ENCODE measurements at places on chromosomes 16 and 17. TPM values are rescaled to one million over a fixed set of nuclear protein-coding genes. Genes with fewer than 3 reads are reported as not detected.
A peak's percentile ranks its signal among the peaks of the same experiment; 100 is the strongest.

GRCh38 chr16:66070140-66070917 is 296.2 kb upstream of the CDH5 start:
- DNase-seq: peak; percentile 66

DNA sequence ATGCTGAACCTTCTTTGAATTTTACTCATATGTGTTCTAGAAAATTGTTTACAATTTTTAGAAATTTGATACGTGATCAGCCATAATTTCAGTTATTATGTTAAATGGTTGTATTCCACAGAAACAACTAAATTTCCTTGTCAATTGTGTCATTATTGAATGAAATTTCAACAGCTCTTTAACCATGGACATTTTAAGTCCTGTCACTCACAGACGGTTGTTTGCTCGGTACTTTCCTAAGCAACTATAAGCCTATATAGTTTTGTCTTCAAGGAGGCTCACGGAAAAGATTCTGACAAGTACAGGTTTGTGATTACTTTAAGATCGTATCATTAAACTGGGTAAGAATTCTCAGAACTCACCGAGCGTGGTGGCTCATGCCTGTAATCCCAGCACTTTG is 31.8 kb downstream of the SLC39A11 start:
- no peak for DNase-seq

- DNase-seq: no peak
These were observed 11.6 kb upstream of the MPHOSPH6 start for GRCh38 chr16:82181461-82182185.

GRCh38 chr16:24717411-24717810 is 12.0 kb upstream of the TNRC6A start:
- no peak for DNase-seq

DNA sequence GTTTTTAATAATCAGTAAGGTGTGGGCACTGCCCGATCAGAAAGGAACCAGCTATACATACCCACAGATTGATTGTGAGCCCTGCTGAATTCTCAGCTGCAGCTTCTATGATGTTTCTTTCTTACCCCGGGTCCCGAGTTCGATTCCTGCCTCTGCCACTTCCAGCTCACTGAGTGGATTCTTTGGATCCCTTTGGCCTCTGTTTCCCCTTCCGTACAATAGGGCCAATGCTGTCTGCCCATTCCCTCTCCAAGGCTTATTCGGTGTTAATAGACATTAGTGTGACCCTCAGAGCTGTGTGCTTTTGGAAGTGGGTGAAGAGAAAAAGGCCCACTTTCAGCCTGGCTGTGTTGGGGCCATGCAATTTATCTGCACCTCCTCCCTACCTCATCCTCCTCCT is 115.8 kb downstream of the IRX5 start:
- no peak for DNase-seq

GRCh38 chr17:15966879-15967248 is 21.9 kb downstream of the ADORA2B start:
- peak; percentile 89 for DNase-seq

DNA sequence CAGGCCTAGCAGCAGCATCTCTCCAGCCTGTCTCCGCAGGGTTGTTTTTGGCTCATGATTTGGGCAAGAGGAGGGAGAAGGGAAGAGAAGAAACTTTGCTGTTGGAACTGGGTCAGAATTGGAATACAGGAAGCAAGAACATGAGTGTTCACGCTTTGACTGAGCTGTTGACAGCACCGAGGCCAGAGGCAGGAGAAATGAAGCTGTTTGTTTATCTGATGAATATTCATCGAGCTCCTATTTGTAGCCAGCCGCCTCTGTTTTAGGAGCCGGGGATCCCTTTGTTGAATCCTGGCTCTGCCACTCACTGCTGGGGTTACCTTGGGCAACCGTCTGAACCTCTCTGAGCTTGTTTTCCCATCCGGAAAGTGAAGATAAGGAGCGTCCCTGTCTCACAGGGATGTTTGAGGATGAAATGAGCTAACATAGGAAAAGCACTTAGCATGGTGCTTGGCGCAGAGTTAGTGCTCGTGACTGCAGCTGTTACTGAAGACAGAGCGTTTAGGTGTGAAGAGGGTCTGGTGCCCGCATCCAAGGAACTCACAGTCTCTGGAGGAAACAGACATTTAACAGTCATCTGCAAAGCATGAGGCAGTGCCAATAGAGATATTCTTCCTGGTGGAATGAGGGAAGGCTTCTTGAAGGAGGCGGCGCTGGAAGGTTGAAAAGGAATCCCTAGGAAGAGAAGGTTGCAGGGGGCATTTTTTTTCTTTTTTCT is 29.2 kb downstream of the RAP1GAP2 start:
- no peak for DNase-seq

- DNase-seq: peak; percentile 77
These were observed 50.0 kb upstream of the STH start for GRCh38 chr17:45948881-45949624.

GRCh38 chr17:30495586-30495985 is 18.4 kb downstream of the GOSR1 start:
- no peak for DNase-seq

DNA sequence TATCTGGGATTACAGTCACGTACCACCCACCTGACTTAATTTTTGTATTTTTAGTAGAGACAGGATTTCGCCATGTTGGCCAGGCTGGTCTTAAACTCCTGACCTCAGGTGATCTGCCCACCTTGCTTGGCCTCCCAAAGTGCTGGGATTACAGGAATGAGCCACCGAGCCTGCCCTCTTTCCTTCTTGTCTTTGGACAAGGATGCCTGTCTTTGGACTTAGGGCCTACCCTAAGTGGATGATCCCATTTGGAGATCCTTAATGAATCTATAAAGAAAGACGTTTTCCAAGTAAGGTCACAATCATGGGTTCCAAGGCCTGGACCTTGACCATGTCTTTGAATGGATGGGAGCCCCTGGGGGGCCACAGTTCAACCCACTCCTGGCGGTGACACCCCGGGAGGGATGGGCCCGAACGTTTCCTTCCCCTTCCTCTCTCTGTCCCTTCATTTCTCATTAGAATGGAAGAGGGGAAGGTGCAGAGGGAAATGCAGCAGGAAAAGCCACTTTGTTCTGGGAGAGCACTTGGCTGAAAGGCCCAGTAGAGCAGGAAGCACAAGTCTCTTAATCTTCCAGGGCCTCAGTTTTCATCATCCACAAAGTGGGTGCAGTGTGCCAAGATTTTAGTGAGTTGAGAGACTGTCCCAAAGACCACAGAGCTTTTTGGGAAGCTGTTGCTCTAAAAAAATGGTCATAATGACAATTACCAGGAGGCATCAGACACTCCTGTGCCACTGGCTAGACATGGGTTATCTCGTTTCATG is 353.3 kb downstream of the SEC14L1 start:
- peak; percentile 17 for DNase-seq

DNA sequence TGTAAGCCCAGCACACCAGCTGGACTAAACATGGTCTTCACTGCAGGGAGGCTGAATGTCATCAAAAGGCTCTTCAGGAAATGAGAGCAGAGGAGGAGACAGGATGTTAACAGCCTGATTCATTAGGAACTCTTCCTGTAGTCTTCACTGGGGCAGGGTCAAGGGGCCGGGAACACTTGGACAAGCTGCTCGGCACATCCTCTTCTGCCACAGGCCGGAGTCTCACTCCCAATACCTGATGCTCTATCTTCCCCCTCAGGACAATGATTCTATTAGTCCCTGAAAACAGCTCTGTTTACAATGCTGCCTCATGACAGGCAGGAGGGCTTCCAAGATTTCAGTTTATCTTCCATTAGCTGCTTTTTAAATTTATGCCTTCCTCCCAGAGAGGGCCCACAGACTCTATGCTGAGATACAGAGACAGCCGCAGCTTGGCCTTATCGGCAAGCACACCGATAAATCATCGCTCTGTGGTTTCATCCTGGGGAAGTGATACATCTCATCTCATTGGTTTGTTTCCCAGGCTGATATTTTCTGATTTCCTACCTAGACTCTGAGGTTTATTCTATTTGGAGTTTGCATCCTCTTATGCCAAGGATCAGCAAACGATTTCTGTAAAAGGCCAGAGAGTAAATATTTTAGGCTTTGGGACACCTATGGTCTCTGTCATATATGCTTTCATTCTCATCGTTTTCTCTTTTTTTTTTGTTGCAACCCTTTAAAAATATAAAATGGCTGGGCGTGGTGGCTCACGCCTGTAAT is 214.0 kb upstream of the ASIC2 start:
- DNase-seq: no peak

GRCh38 chr17:50141745-50142110 is 8.7 kb downstream of the PPP1R9B start:
- no peak for DNase-seq

DNA sequence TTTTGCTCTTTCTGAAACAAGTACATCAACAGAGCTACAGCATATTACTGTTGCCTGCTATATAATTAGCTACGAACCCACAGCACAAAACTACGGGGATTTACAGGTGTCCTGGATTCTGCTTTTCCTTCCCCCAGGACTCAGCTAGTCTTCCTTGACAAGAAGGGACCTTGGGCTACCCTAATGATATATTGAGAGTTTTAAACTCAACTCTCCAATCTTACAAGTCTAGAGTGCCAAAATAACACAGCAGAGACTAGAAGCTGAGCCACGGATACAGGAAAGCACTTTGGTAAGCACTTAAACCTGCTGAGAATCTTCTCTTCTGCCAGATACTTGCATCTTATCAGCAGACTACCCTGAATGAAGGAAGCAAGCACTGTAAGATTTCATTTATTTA is 161.4 kb upstream of the C17orf78 start:
- no peak for DNase-seq

DNA sequence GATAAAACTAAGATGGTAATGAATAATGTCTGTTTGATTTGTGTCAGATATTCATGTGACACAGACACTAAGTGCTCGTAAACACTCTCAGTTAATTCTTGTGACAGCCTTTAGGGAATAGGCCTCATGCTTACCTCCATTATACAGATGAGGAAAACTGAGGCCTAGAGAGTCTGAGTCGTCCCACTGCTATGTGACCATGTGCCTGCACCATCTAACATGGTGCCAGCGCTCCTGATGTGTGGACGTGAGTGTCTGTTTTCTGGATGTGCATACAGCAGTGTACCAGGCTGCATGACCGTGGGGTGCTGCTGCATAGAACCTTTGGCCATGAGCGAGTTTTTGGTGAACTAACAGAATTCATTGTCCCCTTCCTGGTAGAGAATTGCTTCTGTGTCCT is 61.8 kb downstream of the MPRIP start:
- no peak for DNase-seq

DNA sequence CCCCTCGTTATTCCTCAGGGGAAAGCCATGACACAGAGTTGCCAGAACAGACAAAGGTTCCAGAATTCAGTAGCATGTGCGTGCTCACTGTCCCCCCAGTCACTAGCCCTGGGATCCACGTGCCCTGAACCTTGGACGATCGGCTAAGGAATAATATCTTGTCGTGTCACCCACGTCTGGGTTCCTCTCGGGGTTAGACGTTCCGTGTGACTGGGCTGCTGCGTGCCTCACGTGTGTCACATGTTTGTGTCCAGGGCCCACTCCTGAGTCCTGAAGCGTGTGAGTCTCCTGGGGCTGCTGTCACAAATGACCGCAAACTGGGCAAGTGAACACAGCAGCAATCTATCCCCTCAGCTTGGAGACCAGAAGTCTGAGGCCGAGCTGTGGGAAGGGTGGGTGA is 12.4 kb upstream of the ZNF469 start:
- DNase-seq: no peak

Gene HYDIN
- 0.67 TPM for total RNA-seq

DNA sequence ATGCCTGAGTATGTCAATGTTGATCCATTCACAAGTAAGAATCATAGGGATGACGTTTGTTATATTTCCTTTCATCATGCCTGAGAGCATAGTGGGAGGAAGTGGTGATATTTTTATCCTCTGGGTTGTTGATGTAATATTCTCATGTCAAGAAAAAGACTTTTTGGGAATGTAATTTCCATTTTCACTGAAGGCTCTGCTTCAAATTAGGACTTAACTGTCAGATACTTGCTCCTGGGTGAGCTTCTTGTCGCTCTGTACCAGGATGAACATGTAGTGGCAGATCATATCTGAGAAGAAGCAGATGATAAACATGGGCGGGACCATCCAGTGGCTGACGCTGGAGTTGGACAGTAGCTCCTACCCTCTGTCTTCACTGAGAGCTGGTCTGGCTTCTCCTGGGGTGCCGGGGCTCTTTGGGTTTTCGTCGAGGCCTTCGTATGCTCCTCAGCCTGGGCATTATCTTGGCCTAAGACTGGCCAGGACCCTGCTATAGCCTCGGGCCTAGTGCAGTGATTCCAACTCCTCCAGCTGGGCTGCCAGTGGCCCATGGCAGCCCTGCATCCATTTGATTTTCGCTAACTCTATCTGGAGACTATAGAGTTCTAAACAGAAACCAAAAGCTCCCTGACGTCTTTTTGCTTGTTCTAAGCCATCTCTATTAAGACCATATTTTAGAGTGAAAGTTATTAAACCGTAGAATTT is 19.7 kb downstream of the CYB5B start:
- DNase-seq: no peak

Gene EPN3
- 40.1 TPM for total RNA-seq

DNA sequence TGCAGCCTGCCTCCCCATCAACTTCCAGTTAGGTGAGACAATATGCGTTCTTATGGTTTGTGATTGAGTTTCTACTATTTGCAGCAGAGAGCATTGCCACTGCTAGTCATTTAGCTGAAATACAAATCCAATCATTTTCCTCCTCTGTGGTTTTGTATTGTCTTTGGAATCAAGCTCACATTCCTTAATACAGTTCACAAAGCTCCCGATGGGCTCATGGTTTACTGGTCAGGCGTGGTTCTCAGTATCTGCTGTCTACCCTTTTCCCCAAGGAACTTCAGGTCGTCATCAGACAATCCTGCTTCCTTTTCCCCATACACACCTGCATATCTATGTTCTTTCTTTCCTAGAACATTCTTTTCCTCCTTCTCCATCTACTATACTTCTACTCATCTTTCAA is 69.6 kb upstream of the GAS7 start:
- no peak for DNase-seq

GRCh38 chr16:88306411-88306810 is 76.3 kb upstream of the ZNF469 start:
- DNase-seq: no peak

GRCh38 chr17:67718325-67718941 is 697 bp downstream of the NOL11 start:
- DNase-seq: peak; percentile 11

- DNase-seq: no peak
These were observed 311.0 kb upstream of the TNRC6C start for GRCh38 chr17:77647531-77647930.

- no peak for DNase-seq
These were observed at the start of gene CARD14 for GRCh38 chr17:80169784-80170500. Gene CARD14, plus strand, starts transcription at chr17:80170030. Its CDS starts 11,409 bp downstream, at chr17:80181439.

- no peak for DNase-seq
These were observed 196.0 kb downstream of the RAB11FIP4 start for GRCh38 chr17:31587462-31587861.

Gene PRR29
- not detected for total RNA-seq

Gene NAT9
- 30.7 TPM for total RNA-seq

GRCh38 chr16:69768666-69769065 is 6.5 kb downstream of the WWP2 start:
- no peak for DNase-seq

- DNase-seq: no peak
These were observed 1.3 kb upstream of the HAP1 start for GRCh38 chr17:41735744-41736143.

Measured in left colon (tissue), 2 donors.